Stimulated activated CD4-positive, alpha-beta T cell treated with anti-CD3 and anti-CD28 coated beads, Interleukin-1b, Interleukin-23, amount 100 ng/mL, for 24 hours (primary cell): ENCODE measurements at places on chromosomes 7 and 10.
A peak's percentile ranks its signal among the peaks of the same experiment; 100 is the strongest.

DNA sequence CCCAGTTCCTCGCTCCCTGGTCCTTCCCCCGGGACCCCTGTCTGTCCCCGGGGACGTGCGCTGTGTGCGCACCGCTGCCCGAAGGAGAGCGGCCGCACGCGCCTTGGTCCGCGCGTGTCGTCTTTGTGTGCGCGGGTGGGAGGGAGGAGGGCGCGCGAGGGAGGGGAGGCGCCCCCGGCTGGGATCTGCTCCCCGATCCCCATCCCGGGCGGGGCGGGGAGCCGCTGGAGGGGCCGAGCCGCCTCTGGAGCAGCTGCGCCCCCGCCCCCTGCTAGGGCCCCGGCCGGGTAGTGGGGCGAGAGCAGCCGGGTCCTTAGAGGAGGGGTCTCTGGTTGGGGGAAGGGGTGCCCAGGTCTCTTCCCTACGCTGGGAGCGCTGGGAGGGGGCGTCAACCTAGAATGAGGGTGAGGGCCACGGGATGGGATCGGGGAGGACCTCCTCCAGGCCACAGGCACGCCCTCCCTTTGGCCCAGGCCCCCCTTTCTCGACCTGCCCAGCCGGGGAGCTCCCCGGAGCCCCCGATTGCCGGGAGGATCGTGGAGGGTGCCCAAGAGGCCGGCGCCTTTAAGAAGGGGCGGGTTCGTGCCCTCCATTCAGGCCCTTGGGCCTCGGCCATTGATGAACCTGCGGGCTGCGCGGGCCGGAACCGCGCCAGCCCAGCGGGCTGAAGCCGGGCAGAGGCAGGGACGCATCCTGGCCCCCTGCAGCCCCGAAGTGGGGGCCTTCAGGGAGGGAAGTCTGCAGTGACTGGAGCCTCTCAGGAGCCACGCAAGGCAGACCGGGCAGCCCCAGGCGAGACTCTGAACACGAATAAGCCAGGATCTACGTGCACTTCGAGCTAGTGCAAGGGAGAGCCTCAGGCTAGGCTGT is 678 bp downstream of the SH2B2 start:
- no peak for DNase-seq

DNA sequence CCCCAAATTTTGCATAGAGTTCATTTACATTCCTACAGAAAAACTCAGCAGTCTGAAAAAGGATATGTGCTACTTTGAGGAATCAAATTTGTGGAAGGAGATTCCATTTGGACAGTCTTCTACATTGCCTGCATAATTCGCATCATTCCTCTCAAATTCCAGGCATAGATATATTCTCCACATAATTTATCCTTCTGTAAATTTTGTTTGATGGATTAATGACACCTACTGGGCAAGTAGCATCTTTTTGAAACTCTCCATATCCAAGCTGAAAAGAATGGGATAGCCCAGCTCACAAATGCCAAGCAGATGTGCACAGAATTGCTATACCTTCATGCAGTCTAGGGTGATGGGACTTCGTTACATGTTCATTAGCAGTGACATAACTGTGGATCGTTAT is 515.3 kb downstream of the AUTS2 start:
- no peak for DNase-seq

DNA sequence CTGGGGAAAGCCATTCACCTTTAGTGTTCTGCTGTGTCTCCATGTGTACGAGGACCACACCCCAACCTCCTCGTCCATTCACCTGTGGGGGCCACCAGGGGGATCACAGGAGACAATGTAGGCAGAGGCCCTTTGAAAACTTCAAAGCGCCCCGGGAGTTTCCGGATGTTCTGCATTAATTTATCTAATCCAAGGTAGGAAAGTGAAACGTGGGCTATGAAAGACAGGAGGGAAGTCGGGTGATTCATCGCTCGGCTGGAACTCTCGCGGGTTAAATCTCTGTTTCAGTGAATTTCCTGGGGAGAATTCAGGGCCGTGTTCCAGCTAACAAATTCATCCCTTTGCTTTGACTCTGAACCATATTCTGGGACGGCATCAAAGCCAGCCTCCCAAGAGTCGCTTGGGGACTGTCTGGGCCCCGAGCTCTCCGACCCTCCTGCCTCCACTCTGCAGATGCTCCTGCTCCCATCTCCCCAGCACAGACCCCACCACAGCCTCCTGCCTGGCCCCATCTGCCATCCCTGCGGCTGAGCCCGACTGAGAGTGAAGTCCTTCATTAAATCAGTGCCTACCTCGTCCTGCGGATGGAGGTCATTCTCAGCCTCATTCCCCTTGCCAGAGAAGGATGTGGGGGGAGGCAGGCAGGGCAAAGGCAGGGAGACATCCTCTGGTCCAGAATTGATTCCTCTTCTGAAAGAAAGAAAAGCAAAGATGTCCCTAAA is 114.1 kb upstream of the CARD11 start:
- DNase-seq, result no peak

DNA sequence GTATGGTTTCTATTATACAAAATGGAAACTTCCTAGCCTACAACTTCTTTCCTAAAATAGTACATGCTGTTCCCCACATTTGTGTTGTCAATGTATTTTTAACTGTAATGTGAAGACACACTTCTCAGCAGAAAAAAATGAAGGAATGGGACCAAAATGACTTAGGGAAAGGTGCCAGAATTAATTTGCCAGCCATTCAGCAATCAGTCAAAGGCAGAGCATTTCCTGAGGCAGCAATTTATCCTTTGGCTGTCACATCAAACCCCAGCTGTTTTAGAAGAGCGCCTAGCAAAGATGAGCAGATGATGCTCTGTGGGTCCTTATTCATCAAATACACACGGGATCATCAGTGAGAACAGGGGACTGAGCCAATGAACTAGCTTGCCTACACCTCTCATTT is 592.5 kb downstream of the KCNMA1 start:
- DNase-seq, result no peak

- DNase-seq, result no peak
Observed at GRCh38 chr7:157979636-157980340, 607.8 kb downstream of the PTPRN2 start.

- DNase-seq, result no peak
Observed at GRCh38 chr7:140327261-140327661, 71.1 kb downstream of the SLC37A3 start.

- peak; percentile 9 for DNase-seq
Observed at GRCh38 chr7:1290026-1290678, 57.5 kb downstream of the UNCX start.

GRCh38 chr7:52959878-52960660 is 75.4 kb upstream of the POM121L12 start:
- no peak for DNase-seq

DNA sequence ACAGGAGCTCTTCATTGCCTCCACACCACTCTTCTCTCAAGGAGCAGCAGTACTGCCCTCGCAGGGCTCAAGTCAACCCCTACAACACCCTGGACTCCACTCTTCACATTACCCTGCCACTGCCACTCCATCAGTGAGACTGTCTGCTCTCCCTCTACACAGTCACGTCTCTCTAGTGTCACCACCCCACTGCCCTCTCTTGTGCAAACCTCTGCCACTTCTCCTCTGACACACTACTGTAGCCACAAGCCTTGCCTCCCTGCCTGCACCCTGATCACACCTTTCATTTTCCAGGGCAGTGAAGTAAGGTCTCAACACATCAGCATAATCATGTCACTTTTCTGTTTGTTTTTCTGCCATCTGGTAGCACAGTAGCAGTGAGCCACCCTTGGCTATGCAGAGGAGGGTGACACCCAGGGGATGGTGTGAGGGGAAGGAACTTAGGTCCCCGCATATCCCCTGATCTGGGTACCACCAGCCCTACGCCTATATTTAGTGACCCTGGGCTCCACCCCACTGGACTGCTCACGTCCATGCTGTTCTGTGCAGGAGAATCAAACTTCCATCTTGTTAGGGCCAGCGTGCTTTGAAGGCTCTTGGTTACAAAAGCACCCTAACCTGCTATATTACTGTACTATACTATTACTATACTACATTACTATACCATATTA is 1.6 kb downstream of the C10orf143 start:
- DNase-seq, result no peak

DNA sequence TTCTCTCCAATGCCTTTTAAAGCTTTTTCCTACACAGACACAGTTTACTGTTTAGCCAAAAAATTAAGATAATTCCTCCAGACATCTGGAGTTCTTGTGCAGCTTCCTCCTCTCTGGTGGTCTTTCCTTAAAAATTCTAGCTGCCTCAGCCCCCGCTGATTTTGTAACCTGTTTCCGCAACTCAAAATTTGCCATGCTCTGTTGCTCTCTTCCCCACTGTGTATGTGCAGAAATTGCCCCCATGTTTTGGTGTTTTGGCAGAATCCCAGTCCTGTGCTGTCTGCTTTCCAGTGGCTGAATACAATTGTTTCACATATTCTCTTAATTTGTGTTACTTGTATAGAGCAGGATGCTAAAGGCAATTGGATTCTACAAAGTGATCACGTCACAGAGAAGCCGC is 151.7 kb upstream of the PRSS1 start:
- DNase-seq, result no peak

DNA sequence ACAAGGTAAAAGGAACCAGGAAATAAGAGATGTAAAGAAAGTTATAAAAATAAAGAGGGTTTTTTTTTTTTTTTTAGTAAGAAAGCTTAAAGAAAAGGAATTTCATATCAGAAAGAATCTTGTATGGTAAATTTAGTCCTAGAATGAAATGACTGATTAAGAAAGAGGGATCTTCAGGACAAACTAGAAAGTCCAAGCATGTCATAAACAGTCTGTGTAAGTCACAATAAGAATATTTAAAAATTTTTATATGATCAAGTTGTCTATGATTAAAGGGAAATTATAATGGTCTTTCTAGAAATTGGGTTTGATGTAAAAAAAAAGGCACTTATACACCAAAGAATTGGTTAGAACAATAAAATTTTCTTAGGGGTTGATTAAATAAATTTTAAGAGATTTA is 289.5 kb downstream of the XPNPEP1 start:
- no peak for DNase-seq

- DNase-seq, result no peak
Observed at GRCh38 chr7:129748356-129749109, 137.0 kb downstream of the NRF1 start.

- DNase-seq, result no peak
Observed at GRCh38 chr7:43764807-43765491, 6.5 kb downstream of the BLVRA start.

- DNase-seq, result no peak
Observed at GRCh38 chr10:110455446-110455845, 42.3 kb upstream of the DUSP5 start.

GRCh38 chr10:131102676-131103075 is 208.8 kb downstream of the TCERG1L start:
- DNase-seq, result no peak

DNA sequence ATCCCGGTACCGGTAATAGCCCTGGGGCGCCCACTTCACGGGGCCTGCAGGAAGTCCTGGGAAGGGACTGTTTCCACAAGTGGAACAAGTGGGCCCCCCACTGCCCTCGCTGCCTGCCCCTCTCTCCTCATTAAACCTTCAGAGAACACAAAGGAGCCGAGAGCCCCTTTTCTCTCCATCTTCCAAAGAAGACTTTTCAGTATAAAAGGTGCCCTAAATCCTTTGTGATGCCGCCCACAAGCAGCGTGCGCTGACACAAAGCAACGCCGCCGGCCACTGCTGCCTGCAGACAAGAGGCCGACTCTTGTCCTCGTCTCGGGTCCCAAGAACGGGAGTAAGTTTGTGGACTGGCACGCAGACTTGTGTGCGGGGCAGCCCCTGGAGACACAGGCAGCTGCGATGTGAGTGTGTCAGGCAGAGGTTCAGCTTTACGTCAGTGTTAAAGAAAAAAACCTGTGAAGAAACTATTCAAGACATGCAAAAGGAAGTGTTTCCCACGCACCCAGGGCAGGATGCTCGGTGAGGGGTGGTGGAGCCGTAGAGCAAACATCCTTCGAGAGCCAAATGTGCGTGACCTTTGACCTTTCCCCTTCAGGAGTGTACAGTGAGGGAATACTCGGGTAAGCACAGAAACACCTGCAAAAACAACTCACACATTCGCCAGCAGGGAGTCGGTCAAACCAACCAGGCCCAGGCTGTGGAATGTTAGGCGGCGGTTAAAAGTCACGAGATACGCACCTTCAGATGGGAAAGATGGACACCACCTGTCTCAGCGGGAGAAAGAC is 118.2 kb downstream of the VIPR2 start:
- no peak for DNase-seq

DNA sequence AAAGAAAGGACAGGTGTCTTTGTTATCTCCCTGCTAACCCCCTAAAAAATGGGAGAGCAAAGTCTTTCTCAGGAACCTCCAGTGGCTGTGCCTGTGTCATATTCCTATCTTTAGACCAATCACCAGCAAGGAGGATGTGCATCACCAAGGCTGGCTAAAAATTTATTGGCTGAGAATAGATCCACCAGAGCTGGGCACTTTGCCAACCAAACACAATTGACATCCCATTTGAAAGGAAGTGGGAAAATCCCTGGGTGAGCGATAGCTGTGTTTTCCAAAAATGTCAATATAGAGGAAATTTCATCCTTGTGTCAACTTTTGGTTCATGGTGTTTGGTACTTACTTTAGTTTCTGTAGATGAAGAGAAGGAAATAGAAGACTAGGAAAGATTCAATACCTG is 13.1 kb upstream of the GPR141 start:
- DNase-seq, result no peak

- DNase-seq, result no peak
Observed at GRCh38 chr7:151291206-151291605, 42.7 kb upstream of the SMARCD3 start.

DNA sequence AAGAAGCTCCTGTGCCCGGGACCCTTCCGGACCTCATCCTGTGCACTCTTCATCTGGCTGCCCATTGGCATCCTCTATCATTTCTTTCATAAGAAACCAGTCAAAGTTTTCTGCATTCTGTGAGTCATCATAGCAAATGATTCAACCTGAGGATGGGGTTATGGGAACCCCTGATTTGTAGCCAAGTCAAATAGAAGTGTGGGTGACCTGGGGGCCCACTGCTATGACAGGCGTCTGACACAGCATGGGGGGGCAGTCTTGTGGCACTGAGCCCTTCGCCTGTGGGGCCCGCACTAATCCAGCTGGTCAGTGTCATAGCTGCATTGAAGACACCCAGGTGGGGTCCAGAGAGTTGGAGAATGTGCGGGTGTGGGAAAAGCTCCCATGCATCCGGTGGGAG is 230.4 kb downstream of the USP6NL start:
- DNase-seq, result no peak

GRCh38 chr7:70131817-70132216 is 533.5 kb downstream of the AUTS2 start:
- DNase-seq, result no peak

DNA sequence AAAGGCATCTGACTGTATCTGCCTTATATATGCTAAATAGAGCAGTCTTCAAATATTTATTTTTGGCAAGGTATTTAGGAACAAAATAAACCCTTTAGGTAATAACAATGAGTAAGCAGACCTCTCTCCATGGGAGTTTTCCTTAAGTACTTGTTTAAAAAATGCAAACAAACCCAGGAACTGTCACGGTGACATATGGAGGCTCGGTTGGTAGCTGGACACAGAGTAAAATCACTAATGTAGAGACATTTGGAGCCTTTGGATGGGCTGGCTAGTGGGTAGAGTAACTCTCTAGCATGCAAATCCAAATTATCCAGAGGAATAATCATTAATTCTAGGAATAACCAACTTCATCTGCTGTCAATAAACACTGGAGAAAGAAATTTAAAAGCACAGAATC is 71.6 kb upstream of the LAMB4 start:
- DNase-seq, result no peak

- DNase-seq, result peak; percentile 13
Observed at GRCh38 chr7:98294798-98295382, 13.4 kb downstream of the BRI3 start.
